Liver (tissue), 10 donors: ENCODE measurements at places on chromosomes 4 and X. TPM values are rescaled to one million over a fixed set of nuclear protein-coding genes. Genes with fewer than 3 reads are reported as not detected.

The NDST4 gene
- total RNA-seq: not detected

The FGF2 gene
- total RNA-seq: 1.4 TPM

DNA sequence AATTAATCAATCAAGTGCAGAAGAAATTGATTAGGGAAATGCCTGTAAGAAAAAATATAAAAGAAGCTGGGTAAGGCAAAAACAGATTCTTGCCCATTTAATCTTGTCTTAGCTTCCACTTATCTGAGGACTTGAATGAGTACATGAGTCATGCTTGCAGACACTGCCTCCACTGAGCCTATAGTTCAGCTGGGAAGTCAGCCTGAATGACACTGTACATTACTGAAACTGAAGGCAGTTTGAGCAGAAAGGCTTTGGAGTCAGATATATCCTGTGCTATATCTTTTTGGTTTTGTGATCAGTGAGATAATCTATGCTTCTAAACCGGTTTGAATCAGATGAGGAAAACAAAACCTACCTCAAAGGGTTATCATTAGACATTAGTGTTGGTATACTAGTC is 61.3 kb downstream of the NUDT11 start:
- DNase-seq: no peak

DNA sequence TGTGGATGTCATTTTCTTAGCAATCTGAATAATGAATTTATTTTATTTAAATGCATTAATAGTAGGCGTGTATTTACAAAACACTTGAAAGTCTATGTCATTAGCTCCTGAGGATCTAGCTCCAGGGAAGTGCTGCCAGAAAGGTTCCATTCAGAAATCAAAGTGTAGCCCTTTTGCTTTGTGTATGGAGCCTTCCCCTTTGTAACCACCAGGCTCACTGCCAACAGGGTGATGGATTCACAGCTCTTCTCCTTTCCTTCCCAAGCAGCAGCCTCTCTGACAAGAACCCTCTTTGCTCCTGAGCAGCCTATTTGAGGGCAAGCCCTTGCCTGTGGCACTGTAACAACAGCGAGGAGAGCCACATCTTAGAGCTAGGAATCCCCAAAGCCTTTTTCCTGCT is 286.0 kb upstream of the RASGEF1B start:
- no peak for DNase-seq

The SERTM2 gene
- 0.09 TPM for total RNA-seq

DNA sequence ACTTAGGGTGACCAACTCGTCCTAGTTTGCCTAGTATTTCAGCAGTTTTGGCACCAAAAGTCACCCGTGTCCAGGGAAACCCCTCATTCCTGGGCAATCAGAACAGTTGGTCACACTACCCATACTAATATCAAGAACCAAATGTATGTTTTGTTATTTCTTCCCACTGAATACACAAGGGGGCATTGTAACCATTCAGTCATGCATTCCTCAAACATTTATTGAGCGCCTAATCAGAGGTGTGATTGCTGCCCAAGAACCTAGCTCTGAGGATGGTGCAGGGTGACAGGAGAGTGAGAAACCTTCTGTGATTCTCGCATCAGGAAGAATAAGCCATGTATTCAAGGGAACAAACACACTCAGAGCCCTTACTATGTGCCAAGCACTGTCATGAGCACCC is 69.8 kb upstream of the RAI2 start:
- DNase-seq: no peak

The CYBB gene
- total RNA-seq: 18.8 TPM

The RGN gene
- 27.8 TPM for total RNA-seq

DNA sequence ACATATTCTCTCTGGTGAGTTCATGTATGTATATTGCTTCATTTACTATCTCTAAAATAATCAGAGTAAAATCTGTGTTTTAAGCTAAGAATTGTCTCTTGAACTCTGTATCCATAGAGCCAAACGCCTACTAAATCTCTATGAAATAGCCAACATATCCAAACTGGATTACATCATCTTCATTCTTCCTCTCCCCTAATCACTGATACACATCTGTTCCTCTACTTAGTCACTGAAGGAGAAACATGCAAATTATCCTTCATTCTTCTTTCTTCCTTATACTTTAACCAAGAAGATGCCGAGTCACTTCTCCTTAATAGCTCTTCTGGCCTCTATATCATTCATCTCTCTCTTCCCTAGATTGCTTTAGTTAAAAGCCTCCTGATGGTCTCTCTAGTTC is 630.4 kb upstream of the FTHL17 start:
- DNase-seq: no peak

DNA sequence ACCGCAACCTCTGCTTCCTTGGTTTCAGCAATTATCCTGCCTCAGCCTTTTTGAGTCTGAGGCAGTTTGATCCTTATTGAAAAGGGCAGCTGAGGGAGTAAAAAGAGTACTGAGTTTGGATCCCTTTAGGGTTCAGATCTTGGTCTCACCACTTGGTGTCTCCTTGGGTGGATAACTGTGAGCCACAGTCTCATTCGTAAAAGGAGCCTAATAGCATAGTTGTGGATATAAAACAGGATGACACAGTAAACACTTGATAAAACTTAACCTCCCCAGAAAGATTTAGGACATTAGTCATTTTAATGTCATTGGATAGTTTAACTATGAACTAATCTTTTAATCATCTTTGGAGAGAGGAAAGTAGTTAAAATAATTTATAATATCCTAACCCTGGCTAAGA is 173.0 kb downstream of the ANK2 start:
- no peak for DNase-seq

GRCh38 chrX:128698573-128699181 is 646.5 kb upstream of the ACTRT1 start:
- no peak for DNase-seq

DNA sequence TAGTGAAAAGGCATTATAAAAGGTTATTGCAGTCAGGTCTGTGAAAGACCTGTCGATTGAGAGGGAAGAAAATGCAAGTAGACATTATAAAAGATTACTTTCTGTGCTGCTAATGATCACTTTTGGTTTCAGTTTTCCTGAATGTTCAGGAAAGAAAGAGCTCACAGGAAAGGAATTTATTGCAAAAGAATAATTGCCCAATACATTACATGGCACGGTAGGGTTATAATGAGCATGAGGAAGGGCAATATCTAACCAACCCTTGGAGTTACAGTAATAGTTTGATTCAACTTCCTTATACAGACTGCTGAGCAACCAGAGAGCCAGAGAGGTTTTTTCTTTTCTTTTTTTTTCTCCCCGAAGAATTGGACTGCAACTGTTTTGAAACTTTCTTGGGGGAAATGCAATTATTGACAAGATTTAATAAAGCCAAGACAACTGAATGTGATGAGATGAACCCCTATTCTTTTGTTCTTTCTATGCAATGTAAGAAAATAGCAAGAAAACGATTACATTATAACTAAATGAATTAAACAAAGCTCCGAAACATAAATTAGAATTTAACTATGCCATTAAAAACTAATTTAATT is 247.0 kb downstream of the C4orf33 start:
- no peak for DNase-seq

GRCh38 chr4:43496188-43496587 is 603.7 kb downstream of the GRXCR1 start:
- DNase-seq: no peak

GRCh38 chr4:124415146-124415545 is 297.4 kb downstream of the ANKRD50 start:
- no peak for DNase-seq

- DNase-seq: no peak
Measured at GRCh38 chr4:167885071-167885470, 207.3 kb upstream of the ANXA10 start.

- no peak for DNase-seq
Measured at GRCh38 chr4:28677808-28678207, 1817.2 kb downstream of the STIM2 start.

DNA sequence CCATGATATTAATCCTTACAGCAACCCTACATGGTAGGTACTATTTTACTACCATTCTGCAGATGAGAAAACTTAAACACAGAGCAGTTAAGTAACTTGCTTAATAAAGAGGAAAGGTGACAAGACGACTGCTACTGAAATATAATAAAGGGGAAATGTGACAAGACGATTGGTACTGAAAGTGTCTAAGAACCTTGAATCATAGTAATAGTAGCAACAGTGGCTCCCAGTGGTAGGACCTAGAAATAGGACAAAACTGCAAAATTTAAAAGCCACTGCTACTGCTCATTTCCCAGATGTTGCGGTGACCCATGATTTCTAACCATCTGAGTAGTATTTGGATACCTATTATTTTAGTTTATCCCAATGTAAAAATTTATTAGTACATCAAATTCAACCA is 89.5 kb downstream of the TASL start:
- no peak for DNase-seq

The MEPE gene
- total RNA-seq: not detected

The LINC00632 gene
- 0.33 TPM for total RNA-seq

The WAS gene
- total RNA-seq: 5.6 TPM

The ABCE1 gene
- total RNA-seq: 59.8 TPM

DNA sequence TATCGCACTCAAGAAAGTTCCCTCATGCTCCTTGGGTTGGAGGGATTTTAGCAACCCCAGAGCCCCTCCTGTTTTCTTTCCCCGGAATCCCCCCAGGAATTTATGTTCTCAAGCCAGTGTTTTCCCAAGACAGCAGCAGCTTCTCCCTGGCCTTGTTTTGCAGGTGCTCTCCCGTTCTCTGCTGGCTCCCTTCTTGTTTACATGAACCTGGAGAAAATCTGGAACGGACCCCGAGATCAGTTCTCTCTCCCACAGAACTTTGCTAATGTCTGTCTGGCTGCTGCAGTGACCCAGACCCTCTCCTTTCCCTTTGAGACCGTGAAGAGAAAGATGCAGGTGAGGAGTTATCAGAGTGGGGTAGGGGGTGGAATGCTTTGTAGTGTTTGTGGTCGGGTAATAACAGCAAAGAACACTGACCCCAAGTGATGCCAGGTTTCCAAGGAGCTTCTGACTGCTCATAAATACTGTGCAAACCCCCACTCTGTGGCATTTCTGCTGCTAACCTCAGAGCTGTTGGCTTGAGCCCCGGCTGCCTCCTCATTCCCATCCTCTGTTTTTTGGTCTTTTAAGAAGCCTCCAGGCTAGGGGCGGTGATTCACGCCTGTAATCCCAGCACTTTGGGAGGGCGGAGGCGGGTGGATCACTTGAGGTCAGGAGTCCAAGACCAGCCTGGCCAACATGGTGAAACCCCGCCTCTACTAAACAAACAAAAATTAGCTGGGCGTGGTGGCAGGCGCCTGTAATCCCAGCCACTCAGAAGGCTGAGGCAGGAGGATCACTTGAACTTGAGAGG is 11.1 kb downstream of the SLC25A43 start:
- no peak for DNase-seq

DNA sequence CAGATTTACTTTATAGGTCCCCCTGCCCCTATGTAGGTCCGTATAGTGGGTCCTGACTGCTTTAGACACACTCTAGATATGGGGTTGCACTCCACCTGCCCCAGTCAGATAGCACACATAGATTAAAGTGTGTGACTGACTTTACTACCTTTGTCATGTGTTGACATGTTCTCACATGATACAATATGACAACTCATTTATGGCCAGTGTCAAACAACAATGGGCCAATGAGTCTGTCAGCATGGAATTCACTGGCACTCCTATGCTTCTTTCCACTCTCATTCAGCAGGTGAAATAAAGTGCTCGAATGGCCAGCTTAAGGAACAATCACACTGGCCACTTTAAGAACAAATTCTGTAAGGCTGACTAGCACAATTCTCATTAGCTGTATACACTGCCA is 23.8 kb upstream of the FMR1NB start:
- no peak for DNase-seq

- no peak for DNase-seq
Measured at GRCh38 chr4:7313347-7313811, 121.0 kb downstream of the SORCS2 start.

The NAP1L3 gene
- 0.84 TPM for total RNA-seq

The FRMPD4 gene
- total RNA-seq: 0.08 TPM

DNA sequence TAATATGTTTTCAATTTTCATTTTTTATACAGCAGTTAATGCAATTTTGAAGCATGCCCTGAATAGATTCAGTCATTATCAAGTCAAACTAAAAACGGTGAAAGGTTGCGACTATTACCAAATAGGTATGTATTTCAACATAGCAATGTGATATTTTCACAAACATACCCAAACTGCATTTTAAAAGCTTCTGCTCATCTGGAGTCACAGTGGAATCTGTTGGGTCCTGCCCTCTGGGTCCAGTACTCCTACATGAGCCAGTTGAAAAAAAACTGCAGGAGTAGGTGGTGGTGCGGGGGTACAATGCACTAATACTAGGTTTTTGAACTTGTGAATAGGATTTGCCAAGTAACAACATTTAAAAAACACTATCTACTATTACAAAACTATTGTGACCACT is 938 bp downstream of the GPR34 start:
- DNase-seq: no peak

DNA sequence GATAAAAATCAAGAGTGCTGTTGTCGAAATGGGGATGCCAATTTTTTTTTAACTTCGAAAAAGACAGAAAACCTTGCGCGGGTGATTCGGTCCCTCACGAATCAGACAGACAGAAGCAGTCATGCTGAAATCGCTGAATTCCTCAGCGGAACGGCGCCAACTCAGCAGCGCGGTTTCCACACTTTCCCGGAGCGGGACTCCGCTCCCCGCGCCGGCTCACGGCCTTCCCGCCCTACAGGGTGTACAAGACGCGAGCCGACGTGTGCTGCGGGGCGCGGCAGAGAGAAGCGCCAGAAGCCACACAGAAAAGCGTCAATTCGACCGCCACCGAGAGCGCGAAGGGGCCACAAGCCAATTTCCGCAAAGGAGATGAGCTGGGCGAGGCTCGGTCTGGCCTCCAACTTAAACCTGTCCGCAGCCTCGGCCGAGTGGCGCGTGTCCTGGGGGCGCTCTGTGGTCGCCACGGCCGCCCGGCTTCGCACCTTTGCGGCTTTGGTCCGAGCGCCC is 1.3 kb downstream of the NEXMIF start:
- DNase-seq: no peak

GRCh38 chr4:123018396-123018775 is 96.0 kb upstream of the NUDT6 start:
- DNase-seq: no peak

The TBC1D9 gene
- 8.5 TPM for total RNA-seq

GRCh38 chr4:63393544-63393943 is 1015.7 kb downstream of the TECRL start:
- DNase-seq: no peak

The GPR143 gene
- total RNA-seq: 0.33 TPM

The MCUB gene
- total RNA-seq: 1.8 TPM

DNA sequence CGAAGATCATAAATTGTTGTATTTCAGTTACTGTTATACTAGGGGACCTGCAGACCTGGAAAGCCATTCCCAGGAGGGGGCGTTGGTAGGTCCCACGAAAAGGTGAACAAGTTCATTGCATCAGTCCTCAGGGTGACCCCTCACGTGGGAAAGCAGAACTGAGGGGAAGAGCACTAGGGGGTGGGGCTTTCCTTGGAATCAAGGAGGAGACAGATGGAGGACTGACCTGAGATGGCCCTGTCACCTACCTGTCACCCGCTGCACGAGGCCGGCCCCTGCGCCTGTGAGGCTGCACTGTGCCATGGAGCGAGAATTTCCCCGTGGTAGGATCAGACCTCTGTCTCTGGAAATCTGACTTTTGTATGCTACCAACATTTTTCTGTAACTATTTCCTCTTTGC is 41.8 kb upstream of the CLDN24 start:
- no peak for DNase-seq

The GUCY1A1 gene
- total RNA-seq: 13.5 TPM
